ENCODE measurements at places on chromosomes 7 and 10.

DNA sequence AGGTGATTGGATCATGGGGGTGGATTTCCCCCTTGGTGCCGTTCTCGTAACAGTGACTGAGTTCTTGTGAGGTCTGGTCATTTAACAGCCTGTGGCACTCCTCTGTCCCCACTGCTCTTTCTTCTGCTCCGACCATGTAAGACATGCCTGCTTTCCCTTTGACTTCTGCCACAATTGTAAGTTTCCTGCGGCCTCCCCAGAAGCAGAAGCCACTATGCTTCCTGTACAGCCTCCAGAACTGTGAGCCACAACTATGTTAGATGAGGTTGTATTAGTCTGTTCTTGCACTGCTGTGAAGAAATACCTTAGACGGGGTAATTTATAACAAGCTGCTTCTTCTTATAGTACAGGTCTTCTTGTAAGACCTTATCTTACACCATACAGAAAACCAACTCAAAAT lies 241.7 kb upstream of the KLF14 start:
- DNase-seq = no peak

GRCh38 chr7:93179173-93179572 lies 31.0 kb upstream of the SAMD9L start:
- DNase-seq = no peak

GRCh38 chr7:156950381-156950858 lies 908 bp downstream of the NOM1 start:
- no peak for DNase-seq

- no peak for DNase-seq
Measured at GRCh38 chr7:99095698-99096097, 48.2 kb downstream of the SMURF1 start.

DNA sequence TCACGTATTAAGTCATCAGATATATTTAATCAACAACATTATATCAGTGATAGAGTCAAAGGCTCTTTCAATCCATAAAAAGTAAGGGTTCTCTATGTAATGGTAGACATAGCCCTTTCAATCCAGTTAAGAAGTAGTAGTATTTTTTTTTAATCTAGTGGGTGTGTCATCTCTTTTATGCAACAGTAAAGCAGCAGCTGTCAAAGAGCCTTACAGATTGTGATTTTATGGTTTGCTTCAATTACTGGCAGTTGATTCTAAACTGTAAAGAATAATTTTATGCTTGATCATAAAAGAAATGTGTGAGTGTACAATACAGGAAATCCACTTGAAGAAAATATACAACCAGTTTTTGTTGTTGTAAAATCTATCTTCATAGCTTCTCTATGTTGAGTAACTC lies 902.6 kb upstream of the MBL2 start:
- no peak for DNase-seq

GRCh38 chr10:29712108-29712507 lies 77.3 kb upstream of the SVIL start:
- no peak for DNase-seq

- DNase-seq = no peak
Measured at GRCh38 chr10:79234391-79235315, 112.6 kb upstream of the PPIF start.

GRCh38 chr7:113875224-113875623 lies 43.6 kb downstream of the PPP1R3A start:
- no peak for DNase-seq

GRCh38 chr7:159114981-159115380 lies 29.7 kb downstream of the VIPR2 start:
- DNase-seq = peak; percentile 61

DNA sequence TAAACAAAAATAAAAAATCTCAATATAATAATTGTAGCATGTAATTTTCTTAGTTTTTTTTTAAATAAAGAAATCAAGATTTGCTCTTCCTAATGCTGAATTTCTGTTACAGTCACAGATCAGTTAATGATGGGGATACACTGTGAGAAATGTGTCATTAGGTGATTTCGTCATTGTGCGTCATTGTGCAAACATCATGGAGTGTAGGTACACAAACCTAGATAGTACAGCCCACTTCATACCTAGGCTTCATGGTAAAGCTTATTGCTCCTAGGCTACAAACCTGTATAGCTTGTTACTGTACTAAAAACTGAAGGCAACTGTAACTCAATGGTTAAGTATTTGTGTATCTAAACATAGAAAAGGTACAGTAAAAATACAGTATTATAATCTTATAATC lies 74.4 kb upstream of the LSM8 start:
- DNase-seq = no peak

- DNase-seq = no peak
Measured at GRCh38 chr10:43901302-43901701, 252.6 kb upstream of the ZNF32 start.

DNA sequence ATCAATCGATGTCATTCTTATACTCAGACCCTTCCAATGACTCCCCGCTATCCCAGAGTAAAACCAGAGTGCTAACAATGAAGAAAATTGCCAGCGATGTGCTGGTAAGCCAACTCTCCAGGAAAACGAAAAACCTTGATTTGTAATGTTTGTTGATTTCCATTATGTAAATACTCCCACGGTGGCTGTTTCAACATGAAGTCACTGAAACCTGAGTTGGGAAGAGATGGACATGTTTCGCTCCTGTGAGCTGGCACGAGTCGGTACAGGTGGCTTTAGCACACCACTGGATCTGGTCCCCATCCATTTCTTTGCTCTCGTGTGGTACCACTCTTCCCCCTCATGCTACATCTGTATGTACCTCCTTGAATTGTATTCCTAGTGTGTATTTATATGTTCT lies 52.9 kb downstream of the AP3M1 start:
- no peak for DNase-seq

GRCh38 chr10:80444124-80444523 lies 10.0 kb upstream of the TSPAN14 start:
- DNase-seq = no peak

GRCh38 chr7:24800667-24801066 lies 43.4 kb upstream of the GSDME start:
- DNase-seq = no peak

GRCh38 chr10:49649294-49649693 lies 30.2 kb upstream of the C10orf53 start:
- peak; percentile 37 for DNase-seq

DNA sequence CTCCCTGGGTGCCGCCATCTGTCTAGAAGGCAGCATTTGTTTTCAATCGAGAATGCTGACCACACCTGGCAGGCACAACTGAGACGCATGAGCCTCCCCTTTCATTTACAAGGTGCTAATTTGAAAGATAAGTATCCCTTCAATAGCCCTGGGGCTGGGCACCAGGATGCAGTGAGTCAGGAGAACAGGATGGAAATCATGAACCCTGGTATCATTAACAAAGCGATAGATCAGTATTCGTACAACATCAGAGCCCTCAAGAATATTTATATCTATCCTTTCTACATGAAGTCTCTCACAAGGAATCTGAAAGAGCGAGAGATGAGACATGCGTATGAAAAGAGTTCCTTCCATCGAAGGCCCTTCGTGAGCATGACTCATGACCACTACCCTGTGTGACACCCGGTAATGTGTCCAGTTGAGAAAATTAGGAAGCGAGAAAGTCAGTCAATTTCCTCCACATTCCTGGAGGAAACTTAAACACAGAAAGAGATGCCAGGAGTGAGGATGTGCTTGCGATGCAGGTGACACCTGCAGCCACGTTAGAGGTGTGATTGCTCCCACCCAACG lies 123.1 kb upstream of the PITRM1 start:
- DNase-seq = no peak

DNA sequence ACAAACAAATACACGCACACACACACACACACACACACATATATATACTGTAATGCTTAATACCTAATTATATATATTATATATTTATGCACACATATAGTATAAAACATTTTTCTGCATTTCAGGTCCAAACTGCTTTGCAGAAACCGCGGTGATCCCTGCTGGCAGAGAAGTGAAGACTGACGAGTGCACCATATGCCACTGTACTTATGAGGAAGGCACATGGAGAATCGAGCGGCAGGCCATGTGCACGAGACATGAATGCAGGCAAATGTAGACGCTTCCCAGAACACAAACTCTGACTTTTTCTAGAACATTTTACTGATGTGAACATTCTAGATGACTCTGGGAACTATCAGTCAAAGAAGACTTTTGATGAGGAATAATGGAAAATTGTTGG lies 138.5 kb downstream of the VWC2 start:
- DNase-seq = no peak

DNA sequence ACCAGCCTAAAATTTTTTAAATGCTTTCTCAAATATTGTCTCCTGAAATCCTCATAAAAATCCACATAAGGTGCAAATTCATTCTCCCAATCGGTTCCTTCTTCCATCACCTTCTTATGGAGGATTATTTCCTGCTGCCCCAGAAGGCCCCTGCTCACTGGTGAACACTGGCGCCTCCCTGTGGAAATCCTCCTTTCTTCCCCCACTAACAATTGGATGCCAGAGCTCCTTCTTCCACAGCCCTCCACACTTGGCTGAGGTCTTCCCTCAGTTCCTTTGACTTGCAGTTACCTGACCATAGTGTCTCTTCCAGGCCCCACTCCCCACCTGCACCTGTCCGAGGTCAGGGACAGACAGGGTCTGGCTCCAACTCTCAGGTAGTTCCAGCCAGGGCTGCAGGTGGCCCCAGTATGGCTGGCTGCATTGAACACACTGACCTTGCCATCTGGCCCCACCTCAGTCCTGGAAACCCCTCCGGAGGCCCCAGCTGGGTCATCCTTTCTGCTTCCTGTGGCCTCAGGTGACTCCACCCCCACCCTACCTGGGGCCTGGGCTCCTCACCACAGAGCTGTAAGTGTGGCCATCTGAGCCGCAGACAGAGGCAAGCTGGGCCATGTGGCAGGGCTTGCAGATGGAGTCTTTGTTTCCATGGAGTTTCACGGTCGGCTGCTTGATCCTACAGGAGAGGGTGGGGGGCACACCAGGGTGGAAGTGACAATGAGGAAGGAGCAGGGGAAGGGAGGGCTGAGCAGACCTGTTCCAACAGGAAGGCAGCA lies 18.4 kb downstream of the SPOCK2 start:
- no peak for DNase-seq

- no peak for DNase-seq
Measured at GRCh38 chr10:129933456-129934092, 30.5 kb downstream of the EBF3 start.

GRCh38 chr10:59892697-59893096 lies 13.7 kb downstream of the CCDC6 start:
- DNase-seq = no peak

GRCh38 chr7:139871331-139871730 lies 42.3 kb downstream of the TBXAS1 start:
- no peak for DNase-seq

DNA sequence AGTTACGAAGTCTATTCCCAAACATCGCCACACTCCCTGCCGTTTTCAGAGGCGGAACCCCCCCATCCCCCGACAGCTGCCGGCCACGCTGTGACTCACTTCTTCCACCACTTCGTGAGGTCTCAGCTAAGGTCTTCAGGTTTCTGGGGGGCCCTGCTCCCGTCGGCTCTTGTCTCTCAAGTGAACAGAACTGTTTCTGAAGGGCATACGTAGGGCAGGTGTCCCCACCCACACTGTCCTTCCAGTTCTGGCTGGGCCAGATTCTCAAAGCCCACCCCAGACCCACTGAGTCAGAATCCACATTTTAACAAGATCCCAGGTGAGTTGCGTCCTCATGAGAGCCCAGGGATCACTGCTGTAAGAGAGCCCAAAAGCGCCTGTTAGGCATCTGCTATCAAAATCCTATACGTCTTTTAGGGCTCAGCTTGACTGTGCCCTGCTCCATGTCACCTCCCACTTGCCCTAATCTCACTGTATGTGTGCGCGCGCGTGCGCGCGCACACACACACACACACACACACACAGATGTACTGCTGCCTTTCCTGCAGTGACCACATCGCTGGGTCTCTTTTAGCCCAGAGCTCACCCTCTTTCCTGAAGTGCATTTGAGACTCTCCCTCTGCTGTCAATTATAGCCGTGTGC lies 78.8 kb downstream of the PROSER2 start:
- DNase-seq = no peak

GRCh38 chr7:103857435-103857834 lies 132.0 kb downstream of the RELN start:
- no peak for DNase-seq

DNA sequence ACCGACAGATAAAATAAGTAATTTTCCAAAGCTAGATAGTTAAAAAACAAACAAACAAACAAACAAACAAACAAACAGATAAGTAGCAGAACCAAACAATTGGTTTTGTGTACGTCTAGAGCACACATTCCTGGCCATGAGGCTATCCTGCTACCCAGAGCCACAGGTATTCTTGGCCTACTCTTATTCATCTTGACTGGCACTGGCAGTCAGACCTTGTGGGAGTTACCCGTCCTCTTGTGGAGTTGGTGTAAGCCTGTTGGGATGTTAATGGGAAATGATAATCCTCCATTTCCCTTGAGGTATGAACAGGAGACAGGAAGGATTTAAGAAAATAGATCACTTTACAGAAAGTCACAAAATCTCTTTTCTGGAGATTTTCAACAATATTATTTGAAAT lies 142.4 kb upstream of the MEOX2 start:
- DNase-seq = no peak

GRCh38 chr7:51644216-51644615 lies 327.6 kb upstream of the COBL start:
- DNase-seq = no peak

DNA sequence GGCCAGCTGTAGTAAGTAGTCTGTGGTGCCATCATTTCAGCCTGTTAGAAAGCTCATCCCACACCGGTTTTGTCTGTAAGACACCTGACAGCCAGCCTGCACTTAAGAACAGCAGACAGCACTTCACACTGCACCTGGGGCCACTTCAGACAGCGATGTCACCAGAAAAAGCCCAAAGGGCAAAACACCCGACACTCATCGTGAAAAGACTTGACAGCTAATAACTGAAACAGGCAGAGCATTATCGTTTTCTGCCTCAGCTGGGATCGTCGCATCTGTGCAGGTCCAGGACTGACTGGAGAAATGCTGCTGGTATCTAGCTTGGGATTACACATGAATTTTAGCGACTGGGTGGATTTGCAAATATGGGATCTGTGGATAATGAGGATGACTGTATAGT lies 16.8 kb upstream of the LAT2 start:
- no peak for DNase-seq

DNA sequence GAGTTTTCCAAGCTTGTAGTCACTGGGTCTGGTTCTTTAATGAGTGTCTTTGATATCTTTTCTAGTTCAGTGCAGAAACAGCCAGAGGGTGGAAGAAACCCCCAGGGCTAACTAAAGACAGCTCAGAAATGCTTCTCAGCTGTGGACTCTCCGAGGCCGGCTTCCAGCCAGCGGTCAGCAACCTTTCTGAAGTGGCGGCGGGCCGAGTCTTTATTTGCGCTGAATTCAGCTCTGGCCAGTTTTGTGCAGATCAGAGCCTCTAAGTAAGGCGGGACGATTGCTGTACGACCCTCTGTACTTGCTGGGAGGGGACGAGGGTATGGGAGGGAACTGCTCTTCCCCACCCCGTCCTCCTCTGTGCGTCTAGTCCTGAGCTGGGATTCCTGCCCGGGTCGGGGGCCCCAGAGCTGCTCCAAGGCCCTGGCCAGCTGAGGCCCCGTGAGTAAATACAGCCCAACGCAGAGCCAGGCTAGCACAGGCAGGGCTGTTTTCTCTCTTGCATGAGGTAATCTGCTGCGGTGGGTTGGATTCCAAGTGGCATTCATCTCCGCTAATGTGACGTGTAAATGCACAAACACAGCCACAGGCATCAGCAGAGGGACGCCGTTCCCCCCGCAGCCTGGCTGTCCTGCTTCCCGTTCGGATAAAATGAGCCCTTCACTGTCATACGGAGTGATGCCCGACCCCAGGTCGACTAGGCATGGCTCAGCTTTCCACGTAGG lies 159.8 kb downstream of the PIP4K2A start:
- peak; percentile 31 for DNase-seq
